SK-N-SH (cell line): ENCODE measurements at places on chromosomes 1 and 21. TPM values are rescaled to one million over a fixed set of nuclear protein-coding genes. Genes with fewer than 3 reads are reported as not detected.

- no peaks in the 10 kb centered on the region; the same call in 1 of the 2 replicates for H3K4me1 ChIP-seq
- peaks cover 13% of the 10 kb centered on the region for H3K36me3 ChIP-seq
- no peak overlapping the region for H3K4me3 ChIP-seq
Measured at GRCh38 chr1:225488676-225489075, 60.8 kb upstream of the LBR start.

- H3K36me3 ChIP-seq, result no peaks in the 10 kb centered on the region
- no peak overlapping the region for H3K27ac ChIP-seq
- DNase-seq, result no peak
- H3K4me1 ChIP-seq, result no peaks in the 10 kb centered on the region
- no peaks in the 10 kb centered on the region for H3K27me3 ChIP-seq
Measured at GRCh38 chr1:183242556-183242955, 56.5 kb downstream of the LAMC2 start.

- no peaks in the 10 kb centered on the region for H3K4me1 ChIP-seq
- no peaks in the 10 kb centered on the region for H3K27me3 ChIP-seq
- H3K36me3 ChIP-seq, result no peaks in the 10 kb centered on the region
- no peak overlapping the region for H3K27ac ChIP-seq
- H3K4me3 ChIP-seq, result no peak overlapping the region
Measured at GRCh38 chr1:8293118-8293517, 24.8 kb upstream of the SLC45A1 start.

- peaks cover 26% of the 10 kb centered on the region for H3K36me3 ChIP-seq
- H3K4me3 ChIP-seq, result no peak overlapping the region
- H3K27ac ChIP-seq, result peak overlapping the region; percentile 2; the same call in 1 of the 2 replicates
- peaks cover 45% of the 10 kb centered on the region for H3K4me1 ChIP-seq
- DNase-seq, result no peak
Measured at GRCh38 chr1:225921734-225922709, 2.0 kb downstream of the PYCR2 start.

GRCh38 chr1:232786845-232787455, 18.3 kb upstream of the MAP10 start:
- DNase-seq, result no peak
- no peaks in the 10 kb centered on the region for H3K4me1 ChIP-seq
- no peak overlapping the region for H3K4me3 ChIP-seq
- H3K36me3 ChIP-seq, result no peaks in the 10 kb centered on the region

GRCh38 chr1:184292101-184292500, 94.7 kb upstream of the C1orf21 start:
- no peaks in the 10 kb centered on the region for H3K36me3 ChIP-seq
- H3K27ac ChIP-seq, result no peak overlapping the region
- DNase-seq, result no peak
- no peaks in the 10 kb centered on the region for H3K27me3 ChIP-seq

DNA sequence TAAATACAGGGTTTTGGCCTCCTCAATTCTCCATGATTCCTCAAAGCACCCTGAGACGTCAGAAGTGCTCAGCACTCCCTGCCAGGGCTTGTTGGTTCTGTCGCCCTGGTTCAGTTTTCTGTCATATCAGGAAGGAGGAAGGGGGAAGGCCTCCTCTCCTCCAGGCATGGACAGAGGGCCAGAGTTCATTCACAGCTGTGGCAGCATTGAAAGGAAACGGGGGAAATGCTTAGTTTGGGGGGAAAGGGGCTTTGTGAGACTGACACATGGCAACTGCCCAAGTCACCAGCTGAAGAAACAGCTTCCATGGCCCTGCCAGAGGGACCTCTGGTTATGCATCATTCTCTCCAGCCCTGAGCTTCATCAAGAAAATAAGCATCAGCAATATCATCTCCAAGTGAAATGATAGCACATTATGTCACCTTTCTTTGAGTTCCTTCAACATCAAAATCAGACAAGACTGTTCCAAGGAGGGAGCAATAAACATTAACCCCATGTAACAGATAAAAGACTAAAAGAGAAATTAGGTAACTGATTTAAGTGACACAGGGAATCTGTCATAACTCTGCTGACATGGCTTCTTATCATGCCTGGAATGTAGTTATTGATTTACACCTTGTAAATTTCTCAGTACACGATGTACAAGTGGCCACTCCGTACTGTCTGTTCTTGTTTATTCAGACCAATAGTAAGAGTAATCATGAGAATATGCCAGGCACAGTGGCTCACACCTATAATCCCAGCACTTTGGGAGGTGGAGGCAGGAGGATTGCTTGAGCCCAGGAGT, 103.2 kb upstream of the SLC25A33 start:
- no peak overlapping the region for H3K4me3 ChIP-seq
- no peaks in the 10 kb centered on the region for H3K4me1 ChIP-seq
- H3K27ac ChIP-seq, result no peak overlapping the region
- DNase-seq, result no peak

EPHA8 gene
- polyA plus RNA-seq, result 0.02 and 0.18 TPM in 2 replicates
